SHP77 treated with DMSO at 0.1 percent for 48 hours (cell line): ENCODE measurements at places on chromosomes 3 and 15.

DNA sequence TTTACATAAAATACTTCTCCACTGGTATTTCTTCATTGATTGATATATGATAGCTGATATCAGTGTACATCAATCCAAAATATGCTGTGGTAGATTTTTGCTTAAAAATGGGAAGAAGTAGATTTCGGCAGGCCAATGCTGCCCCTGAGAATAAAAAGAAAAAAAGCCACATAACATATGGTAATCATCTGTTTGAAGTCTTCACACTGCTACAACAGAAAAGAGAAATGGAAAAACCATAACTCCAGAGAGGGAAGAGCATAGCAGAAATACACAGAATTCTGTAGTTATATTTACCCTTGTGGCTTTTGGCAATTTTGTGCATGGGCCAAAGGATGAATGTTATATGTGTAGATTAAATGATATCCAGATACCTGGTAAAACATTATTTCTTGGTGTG, 143.1 kb upstream of the KCNMB2 start:
- no peak for DNase-seq

DNA sequence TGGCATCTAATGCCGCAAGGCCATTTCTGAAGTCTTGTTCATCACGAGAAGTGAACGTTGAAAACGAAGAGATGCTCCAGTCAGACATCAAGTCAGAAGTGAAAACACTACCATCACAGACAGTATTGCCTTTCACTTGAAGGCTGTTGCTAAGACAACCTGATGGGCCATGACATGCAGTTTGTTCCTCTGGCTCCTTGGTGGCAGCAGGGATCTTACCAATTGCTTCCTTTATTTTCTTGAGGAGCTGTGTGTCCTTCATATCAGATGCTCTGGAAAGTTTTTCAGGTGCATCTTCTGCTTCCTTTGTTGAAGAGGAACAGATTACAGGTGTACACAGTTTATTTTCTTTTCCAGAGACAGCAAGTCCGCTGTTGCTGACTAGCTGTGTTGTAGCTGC, 30.7 kb upstream of the MYLK start:
- no peak for DNase-seq

GRCh38 chr3:12472796-12473195, 11.5 kb upstream of the TSEN2 start:
- DNase-seq, result no peak

DNA sequence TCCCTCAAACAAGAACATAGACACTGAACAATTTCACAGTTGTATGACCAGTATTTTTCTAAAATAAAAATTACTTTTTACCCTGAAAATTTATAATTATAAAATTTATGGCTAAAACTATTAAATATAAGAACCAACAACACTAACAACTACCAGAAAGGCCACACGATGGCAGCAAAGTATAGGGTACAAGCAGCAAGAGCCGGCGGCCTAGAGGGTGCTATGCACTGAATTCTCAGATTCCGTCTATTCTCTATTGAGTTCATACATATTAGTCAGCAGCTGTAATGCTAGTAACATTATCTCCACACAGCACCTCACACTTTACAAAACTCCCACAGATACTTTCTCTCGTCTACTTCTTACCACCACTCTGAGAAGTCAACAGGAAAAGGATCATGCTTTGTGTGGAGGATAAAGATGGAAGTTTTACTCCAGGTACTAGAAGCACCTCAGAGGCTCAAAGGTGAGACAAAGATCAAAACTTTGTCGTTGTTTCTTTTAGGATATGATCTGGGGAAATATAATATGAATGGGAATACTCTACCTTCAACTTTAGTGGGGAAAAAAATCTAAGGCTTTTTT, 160.5 kb downstream of the FGF12 start:
- no peak for DNase-seq

DNA sequence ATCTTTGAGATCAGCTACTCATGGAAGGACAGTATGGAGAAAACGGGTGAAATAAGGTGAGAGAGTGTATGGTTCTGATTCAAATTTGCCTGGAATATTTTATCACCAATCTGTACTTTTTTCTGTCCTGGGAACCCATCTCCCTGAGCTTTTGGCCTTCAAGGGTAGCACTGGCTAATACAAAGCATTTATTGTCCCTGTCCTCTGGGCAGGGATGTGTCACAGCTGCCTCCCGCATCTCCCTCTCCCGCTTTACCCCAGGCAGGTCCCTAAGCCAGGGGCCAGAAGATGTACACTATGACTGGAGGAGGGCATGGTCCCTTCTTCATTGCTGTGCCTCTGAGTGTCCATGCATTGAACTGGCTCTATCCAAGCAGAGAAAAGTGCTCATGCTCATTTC, 201.7 kb upstream of the CHRNA7 start:
- DNase-seq, result no peak

GRCh38 chr15:70463453-70463834, 299.9 kb downstream of the UACA start:
- no peak for DNase-seq

- no peak for DNase-seq
These were observed 44.1 kb downstream of the RARB start for GRCh38 chr3:25472153-25472552.

DNA sequence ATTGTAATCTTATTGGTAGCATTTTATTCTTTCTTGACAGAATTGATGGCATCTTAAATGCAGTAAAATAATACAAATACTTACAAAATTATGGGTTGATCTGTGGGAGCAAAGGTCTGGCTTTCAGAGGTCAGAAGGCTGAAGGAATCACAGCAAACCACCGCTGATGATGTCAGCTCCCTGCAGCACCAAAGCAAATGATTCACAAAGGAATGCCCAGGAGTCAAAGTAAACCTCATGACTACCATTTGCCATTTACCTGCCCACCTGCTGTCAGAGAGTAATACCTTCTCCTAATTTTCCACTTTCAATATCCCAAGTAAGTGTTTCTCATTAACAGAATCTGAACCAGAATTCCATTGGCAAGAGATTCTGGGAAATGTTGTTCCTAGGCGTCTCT, 46.1 kb downstream of the CPA3 start:
- DNase-seq, result no peak

DNA sequence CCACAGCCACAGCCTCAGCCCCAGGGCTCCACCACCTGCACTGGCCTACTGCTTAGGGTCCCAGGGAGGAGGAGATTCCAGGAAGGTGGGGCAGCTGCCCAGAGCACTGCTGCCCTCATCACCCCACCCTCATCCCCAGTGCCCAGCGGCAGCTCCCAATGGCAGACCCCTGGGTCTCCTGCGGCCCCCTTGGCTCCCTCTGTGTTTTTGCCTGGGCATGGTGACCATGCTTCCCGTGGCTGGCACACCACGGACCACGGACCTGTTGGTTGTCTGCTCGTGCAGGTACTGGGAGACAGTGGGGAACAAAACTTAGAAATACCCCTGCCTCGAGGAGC, 2.7 kb downstream of the CHST13 start:
- DNase-seq, result no peak

- no peak for DNase-seq
These were observed 6.6 kb downstream of the NRROS start for GRCh38 chr3:196645897-196646665.

DNA sequence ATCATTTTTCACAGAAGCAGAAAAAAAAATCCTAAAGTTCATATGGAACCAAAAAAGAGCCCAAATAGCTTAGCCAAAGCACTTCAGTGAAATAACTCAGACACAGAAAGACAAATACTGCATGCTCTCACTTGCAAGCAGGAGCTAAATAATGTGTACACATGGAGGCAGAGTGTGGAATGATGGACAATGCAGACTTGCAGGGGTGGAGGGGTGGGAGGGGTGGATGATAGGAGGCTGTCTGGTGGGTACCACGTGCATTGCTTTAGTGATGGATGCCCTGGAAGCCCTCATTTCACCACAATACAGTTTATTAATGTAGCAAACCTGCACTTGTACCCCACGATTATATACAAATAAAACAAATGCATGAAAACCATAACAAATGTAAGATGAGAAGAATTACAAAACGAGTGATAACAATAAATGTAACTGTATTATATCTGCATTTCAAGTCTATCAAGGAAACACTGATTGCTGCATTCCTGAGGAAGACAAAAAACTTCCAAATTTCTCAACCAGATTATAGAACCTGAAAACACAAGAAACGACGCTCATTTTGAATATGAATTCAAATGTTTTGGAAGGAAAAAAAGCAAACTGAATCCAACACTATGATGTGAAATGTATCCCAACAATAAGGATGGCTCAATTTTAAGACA, 96.5 kb downstream of the DLG1 start:
- DNase-seq, result no peak

DNA sequence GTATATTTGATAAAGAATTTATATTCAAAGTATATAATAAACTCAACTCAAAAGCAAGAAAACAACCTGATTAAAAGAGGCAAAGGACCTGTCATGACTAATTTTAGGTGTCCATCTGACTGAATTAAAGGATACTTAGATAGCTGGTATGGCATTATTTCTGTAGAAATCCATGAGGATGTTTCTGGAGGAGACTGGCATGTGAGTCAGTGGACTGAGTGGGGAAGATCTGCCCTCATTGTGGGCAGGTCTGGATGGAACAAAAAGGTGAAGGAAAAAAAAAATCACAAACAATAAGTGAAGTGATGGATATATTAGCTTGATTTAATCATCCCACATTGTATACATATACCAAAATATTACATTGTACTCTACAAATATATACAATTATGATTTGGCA, 16.6 kb downstream of the ANKRD28 start:
- DNase-seq, result no peak

GRCh38 chr3:158267015-158267414, 157.1 kb downstream of the RSRC1 start:
- DNase-seq, result no peak

DNA sequence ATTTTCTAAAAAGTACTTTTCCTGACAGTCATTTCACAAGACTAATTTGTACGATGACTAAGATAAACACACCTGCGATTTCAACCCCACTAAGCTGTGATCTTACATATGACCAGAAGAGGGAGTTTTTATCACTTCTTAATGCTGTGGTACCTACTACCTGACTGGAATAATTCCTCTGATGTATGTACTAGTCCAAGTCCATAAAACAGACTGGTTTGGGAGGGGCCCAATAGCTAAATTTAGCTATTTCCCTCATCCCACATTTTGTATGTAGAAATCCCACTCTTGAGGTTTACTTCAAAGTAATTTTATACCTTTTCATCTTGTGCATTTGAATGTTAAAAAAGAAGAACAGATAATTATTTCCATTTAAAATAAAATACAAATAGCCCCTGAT, 49.7 kb upstream of the SCAANT1 start:
- peak; percentile 65 for DNase-seq

DNA sequence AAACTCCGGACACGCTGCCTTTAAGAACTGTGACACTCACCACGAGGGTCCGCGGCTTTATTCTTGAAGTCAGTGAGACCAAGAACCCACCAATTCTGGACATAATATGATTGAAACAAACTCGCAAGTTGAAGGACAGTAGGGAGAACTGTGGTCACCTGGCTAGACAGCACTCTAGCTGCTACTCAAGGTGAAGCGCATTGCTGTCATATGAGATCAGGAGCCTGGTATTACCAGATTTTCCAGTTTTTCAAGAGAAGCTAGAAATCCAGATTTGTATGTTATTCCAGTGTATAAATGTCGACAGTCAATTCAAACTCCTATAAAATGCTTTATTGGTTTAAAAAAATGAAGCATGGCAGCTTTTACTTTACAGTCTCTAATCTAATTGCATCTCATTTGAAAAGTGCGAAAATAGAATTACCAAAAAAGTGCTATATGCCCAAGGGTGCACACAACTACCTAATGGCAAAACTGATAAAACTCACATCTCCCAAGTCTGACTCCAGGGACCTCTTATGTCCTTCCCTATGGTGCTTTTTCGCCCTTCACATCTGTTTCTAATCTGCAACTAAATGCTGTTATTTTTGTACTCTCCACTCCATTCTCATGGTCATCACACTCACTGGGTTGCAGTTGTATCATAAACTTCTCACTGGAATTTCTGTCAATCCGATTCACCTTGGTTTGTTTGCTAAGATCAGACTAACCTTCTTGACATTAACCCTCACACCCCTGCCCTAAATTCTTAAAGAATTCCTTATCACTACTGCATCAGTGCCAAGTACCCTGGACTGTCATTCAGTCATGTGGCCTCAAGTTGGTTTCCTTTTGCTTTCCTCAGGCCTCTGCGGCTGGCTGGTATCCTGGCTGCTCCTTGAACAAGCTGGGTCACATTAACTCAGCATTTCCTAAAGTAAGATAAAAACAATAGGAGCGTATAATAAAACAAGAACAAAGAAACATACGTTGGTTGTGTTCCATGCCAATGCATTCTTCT, 31.5 kb upstream of the ARHGEF26 start:
- DNase-seq, result no peak

DNA sequence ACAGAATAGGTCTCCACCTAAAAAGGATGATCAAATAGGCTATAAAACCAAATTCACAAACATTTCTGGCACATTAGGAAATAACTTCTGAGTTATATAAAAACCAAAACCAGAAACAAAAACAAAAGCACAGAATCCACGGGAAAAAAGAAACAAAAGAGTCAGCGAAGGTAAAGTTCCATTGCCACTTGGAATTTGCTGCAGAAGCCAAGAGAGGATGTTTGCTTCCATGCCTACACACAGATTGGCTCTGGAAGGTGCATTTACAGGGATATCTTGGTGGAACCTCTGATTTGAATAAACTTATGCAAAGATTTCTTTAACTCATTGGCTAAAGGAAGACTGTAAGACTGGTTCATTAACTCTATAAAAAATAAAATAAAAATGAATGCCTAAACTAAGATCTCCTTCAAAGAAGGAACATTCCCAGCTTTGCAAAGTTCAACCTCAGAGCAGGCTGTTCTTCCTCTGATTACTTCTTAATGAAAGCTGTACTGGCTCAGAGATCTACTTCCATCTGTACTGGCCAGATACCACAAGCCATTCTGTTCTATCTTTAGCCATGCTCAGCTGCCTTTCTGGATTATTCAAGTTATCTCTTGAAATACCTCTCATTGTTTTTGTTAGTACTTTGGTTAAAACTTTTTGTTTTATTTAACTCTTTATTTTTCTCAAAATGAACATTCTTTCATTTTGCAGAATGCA, 537.5 kb upstream of the CCDC54 start:
- no peak for DNase-seq

DNA sequence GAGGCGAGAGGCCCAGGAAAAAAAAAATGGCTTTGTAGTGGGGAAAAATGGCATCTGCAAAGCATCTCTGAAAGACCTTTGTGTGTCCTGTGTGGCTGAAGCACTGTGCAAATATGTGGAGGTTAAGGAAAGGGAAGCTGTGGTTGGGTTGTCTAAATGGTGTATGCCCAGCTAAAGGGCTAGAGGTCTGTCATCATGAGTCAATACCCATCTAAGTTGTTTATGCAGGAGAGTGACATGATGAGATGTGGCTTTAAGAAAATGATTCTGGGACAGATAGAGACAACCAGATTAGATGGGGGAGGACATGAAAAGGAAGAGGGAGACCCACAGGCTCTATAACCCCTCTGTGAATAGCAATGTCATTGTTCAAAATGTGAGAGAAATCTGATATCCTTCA, 280.7 kb downstream of the MFSD1 start:
- no peak for DNase-seq

- DNase-seq, result no peak
These were observed 30.6 kb downstream of the HOMER2 start for GRCh38 chr15:82921939-82922338.

DNA sequence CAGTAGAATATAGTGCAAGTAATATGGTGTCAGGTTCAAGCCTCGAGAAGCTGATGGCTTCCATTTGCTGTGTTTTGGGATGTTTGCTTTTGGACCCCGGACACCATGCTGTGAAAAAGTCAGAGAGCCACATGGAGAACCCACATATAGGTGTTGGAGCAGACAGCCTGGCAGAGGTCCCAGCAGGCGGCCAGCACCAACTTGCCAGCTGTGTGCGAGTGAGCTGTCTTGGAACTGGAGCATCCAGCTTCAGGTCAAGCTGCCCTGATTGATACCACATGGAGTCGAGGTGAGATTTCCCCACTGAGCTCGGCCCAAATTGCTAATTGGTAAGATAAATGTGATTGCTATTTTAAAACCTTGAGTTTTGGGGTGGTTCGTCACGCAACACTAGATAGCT, 185.7 kb upstream of the TBL1XR1 start:
- no peak for DNase-seq
